ENCODE measurements at places on chromosomes 6 and 20.

GRCh38 chr6:16885411-16886160 lies 124.3 kb upstream of the ATXN1 start:
- DNase-seq, result no peak

- DNase-seq, result no peak
Measured at GRCh38 chr6:108800427-108800864, 47.8 kb upstream of the ARMC2 start.

- DNase-seq, result no peak
Measured at GRCh38 chr20:32533732-32534131, 51.4 kb downstream of the NOL4L start.

DNA sequence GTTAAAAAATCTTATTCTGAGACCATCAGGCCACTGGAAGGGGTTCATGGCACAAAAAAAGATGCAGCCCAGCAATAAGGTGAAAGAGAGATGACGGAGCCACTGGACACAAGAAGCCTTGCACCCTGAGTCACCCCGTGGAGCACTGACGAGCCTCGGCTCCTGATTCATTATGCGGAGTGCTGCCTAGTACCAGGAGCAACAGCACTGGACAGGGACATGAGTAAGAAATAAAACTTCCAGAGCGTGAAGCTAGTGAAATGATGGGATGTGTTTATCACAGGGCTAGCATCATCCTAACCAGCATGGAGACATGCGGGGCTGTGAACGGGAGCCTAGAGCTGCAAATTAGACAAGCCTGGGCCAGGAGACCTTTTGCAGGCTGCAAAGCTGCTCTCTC lies 53.3 kb downstream of the RNASET2 start:
- DNase-seq, result no peak

- DNase-seq, result no peak
Measured at GRCh38 chr6:71268735-71269437, 19.7 kb upstream of the OGFRL1 start.

DNA sequence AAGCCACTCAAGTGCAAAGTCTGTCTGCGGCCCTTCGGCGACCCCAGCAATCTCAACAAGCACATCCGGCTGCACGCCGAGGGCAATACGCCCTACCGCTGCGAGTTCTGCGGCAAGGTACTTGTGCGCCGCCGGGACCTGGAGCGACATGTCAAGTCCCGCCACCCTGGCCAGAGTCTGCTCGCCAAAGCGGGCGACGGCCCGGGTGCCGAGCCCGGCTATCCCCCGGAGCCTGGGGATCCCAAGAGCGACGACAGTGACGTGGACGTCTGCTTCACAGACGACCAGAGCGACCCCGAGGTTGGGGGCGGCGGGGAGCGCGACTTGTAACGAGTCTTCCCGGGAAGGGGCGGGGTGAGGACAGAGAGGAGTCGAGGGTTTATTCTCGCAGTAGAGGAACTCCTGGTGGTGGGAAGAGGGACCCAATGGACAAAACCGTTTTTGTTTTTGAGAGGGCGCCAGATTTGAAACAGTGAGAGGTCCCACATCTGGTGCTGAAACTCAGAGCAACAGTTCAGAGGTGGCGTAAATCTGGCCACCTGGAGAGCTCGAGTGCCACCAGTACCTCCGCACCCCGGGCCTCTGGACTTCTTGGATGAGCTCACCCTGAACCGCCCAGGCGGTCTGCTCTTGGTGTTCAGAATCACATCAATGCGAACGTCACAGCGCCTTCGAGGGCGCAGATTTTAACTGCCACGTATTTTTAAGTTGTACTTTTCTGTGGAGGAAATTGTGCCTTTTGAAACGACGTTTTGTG lies 8.0 kb downstream of the PRDM13 start:
- no peak for DNase-seq
